NT2/D1 (cell line): ENCODE measurements at places on chromosomes 2 and 18.

- no peak for DNase-seq
Measured at GRCh38 chr2:233033672-233034071, 1.2 kb downstream of the NEU2 start.

DNA sequence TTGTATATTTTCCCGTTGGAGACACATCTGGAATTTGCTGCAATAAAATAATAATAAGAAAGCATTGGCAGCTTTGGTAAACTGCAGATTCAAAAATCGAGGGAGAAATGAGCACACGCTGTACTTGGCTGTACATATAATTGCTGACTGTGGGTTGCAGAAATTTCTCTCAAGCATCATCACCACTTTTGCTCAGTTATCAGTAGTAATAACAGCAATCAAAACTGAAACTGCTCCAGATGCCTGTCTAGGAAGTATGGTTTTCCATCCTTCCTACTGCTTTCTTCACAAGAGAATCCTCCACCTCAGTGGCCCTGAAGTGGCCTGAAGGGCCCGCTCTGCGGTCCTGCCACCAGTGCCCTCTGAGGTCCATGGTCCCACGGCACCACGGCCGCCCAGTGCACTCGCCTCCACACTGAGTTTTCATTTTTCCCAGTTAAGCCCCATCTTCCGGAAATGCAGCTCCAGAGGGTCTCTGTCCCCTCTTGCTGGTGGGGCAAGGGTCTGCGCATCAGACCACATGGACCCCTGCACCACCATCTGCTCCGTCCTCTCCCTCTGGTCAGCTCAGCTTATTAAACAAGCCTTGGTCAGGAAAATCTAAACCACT is 3.9 kb downstream of the DUSP28 start:
- DNase-seq, result no peak

DNA sequence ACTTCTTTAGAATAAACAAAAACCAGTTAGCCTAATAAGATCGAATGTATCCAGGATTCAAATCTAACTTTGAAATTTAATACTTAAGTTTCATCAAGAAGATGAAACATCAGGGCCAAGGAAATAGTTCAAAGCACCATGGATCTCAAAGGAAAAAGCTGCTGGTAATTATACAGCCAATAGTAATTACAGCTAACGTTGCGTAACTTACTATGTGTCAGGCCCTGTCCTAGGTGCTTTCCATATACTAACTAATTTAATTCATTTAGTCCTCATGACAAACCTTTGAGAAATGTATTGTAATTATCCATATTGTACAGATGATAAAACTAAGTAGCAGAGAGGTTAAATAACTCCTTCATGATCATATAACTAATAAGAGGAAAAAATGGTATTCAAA is 598.6 kb downstream of the NYAP2 start:
- DNase-seq, result no peak

DNA sequence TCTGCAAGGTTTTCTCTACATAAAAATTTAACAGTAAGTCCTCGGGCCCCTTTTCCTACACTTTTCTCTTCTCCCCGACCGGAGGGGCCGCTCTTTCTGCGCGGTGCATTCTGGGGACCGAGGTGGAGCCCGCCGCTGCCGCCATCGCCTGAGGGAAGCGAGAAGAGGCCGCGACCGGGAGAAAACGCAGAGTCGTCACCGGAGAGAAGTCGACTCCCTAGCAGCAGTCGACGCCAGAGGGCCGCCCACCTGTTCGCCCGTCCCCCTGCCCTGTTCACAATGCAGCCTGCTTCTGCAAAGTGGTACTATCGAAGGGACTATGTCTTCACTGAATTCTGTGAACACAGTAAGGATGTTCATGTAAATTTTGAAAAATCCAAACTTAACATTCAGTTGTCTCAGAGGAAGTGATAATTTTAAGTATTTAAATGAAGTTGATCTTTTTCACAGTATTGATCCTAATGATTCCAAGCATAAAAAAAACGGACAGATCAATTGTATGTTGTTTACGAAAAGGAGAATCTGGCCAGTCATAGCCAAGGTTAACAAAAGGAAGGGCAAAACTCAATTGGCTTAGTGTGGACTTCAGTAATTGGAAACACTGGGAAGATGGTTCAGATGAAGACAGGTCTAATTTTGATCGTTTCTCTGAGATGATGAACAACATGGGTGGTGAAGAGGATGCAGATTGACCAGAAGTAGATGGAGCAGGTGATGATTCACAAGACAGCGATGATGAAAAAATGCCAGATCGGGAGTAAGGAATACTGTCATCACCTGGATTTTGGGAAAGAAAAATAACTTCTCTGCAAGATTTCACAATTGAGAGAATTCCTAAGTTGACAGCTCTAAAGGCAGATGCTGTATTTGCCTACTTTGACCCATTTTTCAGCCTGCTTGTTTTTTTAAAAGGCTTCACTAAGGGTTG is 55.8 kb downstream of the ASXL2 start:
- DNase-seq, result no peak

GRCh38 chr2:179285060-179285459 is 20.4 kb upstream of the SESTD1 start:
- DNase-seq, result no peak

GRCh38 chr2:121709776-121710469 is 26.8 kb downstream of the NIFK start:
- no peak for DNase-seq

DNA sequence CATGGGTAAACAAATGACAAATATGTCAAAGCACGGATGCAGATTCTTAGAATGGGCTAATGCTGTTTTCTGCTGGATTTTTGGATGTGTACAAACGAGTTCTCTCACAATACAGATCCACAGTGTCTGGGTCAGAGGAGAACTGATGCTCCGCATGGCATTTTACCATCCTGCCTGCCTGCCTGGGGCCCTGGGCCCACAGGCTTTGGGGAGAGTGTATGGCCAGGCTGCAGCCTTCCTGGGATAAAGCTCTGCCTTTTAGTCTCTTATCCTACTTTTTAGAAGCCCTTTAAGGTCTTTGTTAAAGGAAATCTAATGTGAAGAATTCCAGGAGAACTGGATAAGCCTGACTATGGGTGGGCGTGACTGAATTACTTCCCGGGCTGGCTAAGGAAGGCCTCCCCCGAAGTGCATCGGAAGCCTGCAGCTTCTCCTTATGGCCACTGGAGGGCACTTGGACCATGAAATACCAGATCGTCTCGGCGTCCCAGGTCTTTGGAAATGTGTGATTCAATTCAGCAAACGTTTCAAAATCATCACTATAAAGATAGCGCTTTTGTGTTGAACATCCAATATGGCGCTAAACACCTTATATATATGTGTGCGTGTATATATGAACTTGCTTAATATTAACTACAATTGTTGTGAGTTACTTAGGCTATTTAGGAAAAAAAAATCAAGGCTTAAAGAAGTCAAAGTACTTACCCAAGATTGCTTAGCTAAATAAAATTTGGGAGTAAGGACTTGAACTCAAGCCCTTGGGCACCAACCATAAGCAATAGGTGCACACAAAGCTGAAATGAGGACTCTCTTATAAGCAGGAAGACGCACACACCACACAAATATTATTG is 15.2 kb upstream of the DNPEP start:
- peak; percentile 82 for DNase-seq

DNA sequence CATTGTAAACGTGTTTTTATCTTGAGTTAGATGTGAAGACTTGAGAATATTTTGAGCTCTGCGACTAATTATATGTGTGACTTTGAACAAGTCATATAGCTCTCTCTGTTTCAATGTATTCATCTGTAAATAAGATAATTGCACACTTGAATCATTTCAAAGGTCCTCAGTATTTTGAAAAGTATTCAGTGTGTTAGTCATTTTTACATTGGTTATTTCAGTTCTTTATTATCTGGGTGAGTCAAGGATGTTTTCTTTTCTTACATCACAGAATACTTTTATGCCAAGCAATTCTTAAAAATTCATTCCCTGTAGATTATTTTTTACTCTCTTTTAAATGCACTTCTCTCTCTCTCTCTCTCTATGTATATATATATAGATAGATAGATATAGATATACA is 1098.0 kb upstream of the ZEB2 start:
- DNase-seq, result no peak

- DNase-seq, result no peak
Measured at GRCh38 chr2:37284381-37284780, 40.3 kb downstream of the PRKD3 start.

DNA sequence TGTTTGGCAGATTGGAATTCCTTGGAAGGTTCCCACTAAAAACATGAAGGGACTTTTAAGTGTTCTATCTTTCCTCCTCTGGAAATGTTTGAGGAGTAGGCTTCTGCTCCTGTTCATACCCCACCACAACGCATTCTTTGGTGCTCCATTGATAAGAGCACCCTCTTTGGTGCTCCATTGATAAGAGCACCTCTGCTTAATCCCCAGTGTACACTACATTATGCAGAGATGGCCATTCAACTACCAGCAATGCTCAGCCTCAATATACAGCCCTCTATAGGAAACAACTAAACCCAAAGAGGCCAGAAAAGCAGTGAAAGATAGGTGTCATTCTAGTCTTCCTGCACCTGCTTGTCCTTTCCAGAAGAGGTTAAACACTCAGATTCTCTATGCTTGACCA is 1.8 kb upstream of the CHAC2 start:
- DNase-seq, result no peak

GRCh38 chr2:8345200-8345599 is 336.7 kb upstream of the ID2 start:
- no peak for DNase-seq

- DNase-seq, result no peak
Measured at GRCh38 chr2:86304416-86304815, 33.0 kb downstream of the REEP1 start.

GRCh38 chr2:99940963-99941362 is 201.4 kb downstream of the AFF3 start:
- no peak for DNase-seq

GRCh38 chr2:45242161-45242741 is 233.0 kb upstream of the SIX2 start:
- DNase-seq, result no peak

DNA sequence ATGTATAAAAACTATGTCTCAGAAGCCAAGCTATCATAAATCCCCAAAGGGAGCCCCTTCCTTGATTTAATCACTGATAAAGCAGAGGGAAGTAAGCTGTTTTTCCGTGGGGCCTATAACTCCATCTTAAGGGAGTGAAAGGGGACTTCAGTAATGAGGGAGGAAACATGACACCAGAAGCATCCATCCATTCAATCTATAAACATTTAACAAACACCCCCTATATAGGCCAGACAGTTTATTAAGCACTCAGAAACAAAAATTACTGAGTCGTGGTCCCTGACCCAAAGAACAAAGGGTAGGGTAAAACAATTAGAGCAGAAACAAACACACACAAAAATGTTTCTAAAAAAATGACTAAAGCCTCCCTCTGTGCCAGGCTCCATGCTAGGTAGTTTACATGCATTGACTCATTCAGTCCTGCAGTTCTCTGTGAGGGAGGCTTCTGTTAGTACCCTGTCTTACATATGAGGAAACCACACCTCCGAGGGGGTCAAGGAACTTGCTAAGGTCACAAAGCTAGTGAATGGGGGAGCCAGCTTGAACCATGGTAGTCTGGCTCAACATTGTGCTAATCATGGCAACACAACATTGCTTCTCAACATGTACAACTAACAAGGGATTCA is 472.1 kb downstream of the CDH2 start:
- no peak for DNase-seq

GRCh38 chr2:236916181-236916580 is 169.5 kb upstream of the COPS8 start:
- no peak for DNase-seq

DNA sequence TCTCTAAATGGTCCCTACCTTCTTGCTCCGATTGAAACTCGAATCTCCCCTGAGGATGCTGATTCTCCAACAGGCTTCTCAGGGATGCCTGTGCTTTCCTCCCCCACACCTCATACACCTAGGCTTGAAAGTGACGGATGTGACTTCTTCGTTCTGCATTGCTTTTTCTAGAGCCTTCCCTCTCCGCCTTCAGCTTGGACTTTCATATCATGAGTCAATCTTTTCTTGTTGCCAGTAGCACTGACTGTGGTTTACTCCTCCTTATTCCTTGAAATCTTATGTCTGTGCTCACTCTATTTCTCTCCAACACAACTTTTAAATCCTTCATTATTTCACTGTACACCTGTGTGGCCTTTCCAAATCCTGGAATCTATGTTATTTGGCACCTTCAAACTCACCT is 451.4 kb downstream of the TMX3 start:
- no peak for DNase-seq

DNA sequence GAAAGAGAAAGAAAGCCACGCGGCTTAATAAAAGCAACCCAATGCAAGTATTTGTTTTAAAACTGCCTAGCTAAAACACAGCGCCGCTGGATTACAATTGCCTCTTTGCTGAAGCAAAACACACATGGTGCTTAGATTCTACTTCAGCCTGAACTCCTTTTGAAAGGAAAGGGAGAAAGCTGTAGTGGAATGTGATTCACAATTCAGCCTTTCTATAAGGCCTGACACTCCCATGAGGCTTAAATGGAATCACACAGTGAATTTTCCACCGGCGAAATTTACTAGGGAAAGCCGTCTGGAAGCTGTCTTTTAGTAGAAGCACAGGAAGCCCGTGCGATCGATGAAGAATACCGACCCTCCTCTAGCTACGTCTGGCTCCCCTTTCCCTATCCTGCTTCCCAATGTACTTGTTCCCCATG is 348.0 kb downstream of the DLGAP1 start:
- no peak for DNase-seq

GRCh38 chr18:8711736-8712135 is 6.4 kb downstream of the MTCL1 start:
- no peak for DNase-seq

GRCh38 chr2:203501873-203502272 is 33.2 kb downstream of the RAPH1 start:
- no peak for DNase-seq

GRCh38 chr2:96945014-96945413 is 41.4 kb downstream of the FAM178B start:
- no peak for DNase-seq
